Natural killer cell (primary cell): ENCODE measurements at places on chromosomes 11 and 22. TPM values are rescaled to one million over a fixed set of nuclear protein-coding genes. Genes with fewer than 3 reads are reported as not detected.
A peak's percentile ranks its signal among the peaks of the same experiment; 100 is the strongest.

The FAM89B gene
- 52.4 TPM for total RNA-seq

The BIRC2 gene
- total RNA-seq = 92.2 TPM

DNA sequence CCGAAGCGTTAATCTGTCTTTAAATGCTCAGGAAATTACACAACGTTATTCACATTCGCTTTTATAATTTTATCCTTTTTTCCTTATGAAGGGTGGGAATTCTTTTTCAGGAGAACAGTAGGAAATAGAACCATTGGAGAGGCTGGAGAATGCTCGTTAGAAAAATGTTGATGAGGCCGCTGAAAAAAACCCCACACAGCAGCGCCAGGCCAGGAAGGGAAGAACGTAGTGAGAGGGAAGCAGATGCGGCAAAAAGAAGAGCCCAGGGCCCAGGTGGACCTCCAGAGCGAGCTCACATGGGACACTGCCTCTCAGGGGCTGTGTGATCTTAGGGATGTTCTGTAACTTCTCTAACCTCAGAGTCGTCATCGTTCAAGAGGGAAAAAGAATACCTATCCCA is 691.6 kb downstream of the OPCML start:
- no peak overlapping the region for H3K4me3 ChIP-seq
- no peaks in the 10 kb centered on the region for H3K36me3 ChIP-seq
- no peaks in the 10 kb centered on the region for H3K4me1 ChIP-seq
- H3K27me3 ChIP-seq = no peaks in the 10 kb centered on the region
- DNase-seq = no peak

DNA sequence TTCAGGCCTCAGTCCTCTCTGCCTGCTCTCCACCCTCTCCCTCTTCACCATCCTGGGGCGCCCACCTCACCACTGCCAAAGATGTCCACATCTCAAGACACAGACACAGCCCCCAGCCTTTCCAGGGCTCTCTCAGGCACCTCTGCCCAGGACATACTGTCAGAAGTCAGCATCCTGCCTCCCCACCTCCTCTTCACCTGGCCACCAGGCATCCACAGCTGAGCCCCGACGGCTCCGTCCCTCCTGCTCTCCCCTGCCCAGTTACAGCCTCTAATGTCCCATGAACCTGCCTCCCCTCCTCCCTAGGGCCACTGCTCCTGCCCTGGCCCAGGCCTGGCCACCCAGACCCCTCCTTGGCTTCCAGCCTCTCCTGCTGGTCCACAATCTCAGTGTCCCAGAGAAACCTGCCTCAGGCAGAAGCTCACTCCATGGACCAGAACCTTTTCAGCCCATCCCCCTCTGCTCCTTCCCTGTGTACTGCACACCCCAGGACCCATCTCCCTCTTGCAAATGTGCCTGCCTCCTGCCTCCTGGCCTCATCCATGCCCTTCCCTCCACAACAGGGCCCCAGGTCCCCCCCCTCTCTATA is 3.2 kb downstream of the LTBP3 start:
- H3K27me3 ChIP-seq = no peaks in the 10 kb centered on the region
- peaks cover 73% of the 10 kb centered on the region for H3K4me1 ChIP-seq
- H3K27ac ChIP-seq = peak overlapping the region; percentile 58

DNA sequence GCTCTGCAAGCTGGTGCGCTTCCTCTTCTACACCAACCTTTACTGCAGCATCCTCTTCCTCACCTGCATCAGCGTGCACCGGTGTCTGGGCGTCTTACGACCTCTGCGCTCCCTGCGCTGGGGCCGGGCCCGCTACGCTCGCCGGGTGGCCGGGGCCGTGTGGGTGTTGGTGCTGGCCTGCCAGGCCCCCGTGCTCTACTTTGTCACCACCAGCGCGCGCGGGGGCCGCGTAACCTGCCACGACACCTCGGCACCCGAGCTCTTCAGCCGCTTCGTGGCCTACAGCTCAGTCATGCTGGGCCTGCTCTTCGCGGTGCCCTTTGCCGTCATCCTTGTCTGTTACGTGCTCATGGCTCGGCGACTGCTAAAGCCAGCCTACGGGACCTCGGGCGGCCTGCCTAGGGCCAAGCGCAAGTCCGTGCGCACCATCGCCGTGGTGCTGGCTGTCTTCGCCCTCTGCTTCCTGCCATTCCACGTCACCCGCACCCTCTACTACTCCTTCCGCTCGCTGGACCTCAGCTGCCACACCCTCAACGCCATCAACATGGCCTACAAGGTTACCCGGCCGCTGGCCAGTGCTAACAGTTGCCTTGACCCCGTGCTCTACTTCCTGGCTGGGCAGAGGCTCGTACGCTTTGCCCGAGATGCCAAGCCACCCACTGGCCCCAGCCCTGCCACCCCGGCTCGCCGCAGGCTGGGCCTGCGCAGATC is 16.5 kb downstream of the P2RY2 start:
- H3K4me1 ChIP-seq = no peaks in the 10 kb centered on the region
- no peak overlapping the region for H3K4me3 ChIP-seq
- DNase-seq = no peak
- H3K27ac ChIP-seq = no peak overlapping the region
- H3K36me3 ChIP-seq = no peaks in the 10 kb centered on the region
- H3K27me3 ChIP-seq = no peaks in the 10 kb centered on the region

DNA sequence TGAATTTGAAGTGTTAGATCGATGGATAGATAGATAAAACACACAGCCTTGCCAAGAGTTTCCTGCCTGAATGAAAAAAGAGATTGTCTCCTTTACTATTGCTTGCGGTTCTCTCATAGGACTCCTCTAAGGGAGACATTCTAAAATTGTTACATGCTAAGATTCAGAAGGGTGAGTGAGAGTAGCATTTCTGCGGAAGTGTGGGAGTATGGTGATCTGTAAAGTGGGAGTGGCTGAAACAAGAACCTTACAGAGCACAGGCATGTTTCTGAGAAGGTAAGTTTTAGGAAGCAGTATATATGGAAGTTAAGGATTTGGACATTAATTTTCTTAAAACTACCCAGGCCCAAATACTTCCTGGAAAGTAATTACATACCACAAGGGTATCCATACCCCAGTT is 139.6 kb downstream of the TRIM44 start:
- no peaks in the 10 kb centered on the region for H3K27me3 ChIP-seq
- no peak overlapping the region for H3K4me3 ChIP-seq
- no peak for DNase-seq
- peaks cover 3% of the 10 kb centered on the region for H3K4me1 ChIP-seq
- H3K36me3 ChIP-seq = peaks cover 7% of the 10 kb centered on the region
- H3K27ac ChIP-seq = no peak overlapping the region

DNA sequence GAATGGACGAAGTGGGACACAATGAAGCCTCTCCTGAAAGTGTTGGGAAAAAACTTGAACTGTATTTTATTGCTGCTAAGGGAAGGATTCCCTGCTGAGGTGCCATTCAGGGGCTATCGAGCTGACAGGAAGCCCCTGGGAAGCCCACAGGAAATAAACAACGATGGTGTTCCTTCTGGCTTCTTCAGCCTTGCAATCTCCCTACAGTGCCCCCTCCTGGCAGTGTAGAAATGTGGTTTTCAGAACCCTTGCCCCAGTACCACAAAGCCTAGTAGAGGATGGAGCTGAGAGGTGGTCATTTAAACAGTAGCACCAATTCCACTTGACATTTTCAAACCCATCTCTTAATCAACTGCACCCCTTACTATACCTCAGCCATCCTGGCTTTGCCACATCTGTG is 676.7 kb upstream of the ARHGAP42 start:
- H3K27me3 ChIP-seq = no peaks in the 10 kb centered on the region
- no peaks in the 10 kb centered on the region for H3K4me1 ChIP-seq
- H3K4me3 ChIP-seq = no peak overlapping the region
- H3K27ac ChIP-seq = no peak overlapping the region
- no peak for DNase-seq
